CD8-positive, alpha-beta memory T cell (primary cell): ENCODE measurements at places on chromosomes 1 and 21. TPM values are rescaled to one million over a fixed set of nuclear protein-coding genes. Genes with fewer than 3 reads are reported as not detected.

- DNase-seq: no peak
These were observed 25.8 kb upstream of the THEM4 start for GRCh38 chr1:151935154-151935553.

PEX10 gene
- total RNA-seq: 25.6 TPM

DNA sequence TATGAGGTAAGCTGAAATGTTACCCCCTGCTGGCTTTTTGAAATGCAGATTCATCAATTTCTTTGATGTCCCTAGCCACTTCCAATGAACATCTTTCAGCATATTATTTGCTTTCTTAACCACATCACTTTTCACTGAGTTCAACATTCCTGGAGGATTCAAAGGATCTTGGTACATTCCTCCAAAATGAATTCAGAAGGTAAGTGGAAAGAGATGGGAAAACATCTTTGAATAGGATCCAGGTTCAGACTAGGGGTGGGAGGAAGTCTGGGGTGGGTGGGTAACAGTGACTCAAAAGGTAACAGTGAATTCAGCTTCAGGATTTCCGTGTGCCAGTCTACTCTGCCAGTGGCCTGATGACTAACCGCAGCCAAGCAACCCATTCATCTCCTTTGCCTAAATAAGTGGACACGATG is 180.7 kb downstream of the ZC3H11B start:
- DNase-seq: no peak

FAM151A gene
- total RNA-seq: not detected

RNU1-1 gene
- total RNA-seq: 1,300 TPM

GJA8 gene
- not detected for total RNA-seq

DNA sequence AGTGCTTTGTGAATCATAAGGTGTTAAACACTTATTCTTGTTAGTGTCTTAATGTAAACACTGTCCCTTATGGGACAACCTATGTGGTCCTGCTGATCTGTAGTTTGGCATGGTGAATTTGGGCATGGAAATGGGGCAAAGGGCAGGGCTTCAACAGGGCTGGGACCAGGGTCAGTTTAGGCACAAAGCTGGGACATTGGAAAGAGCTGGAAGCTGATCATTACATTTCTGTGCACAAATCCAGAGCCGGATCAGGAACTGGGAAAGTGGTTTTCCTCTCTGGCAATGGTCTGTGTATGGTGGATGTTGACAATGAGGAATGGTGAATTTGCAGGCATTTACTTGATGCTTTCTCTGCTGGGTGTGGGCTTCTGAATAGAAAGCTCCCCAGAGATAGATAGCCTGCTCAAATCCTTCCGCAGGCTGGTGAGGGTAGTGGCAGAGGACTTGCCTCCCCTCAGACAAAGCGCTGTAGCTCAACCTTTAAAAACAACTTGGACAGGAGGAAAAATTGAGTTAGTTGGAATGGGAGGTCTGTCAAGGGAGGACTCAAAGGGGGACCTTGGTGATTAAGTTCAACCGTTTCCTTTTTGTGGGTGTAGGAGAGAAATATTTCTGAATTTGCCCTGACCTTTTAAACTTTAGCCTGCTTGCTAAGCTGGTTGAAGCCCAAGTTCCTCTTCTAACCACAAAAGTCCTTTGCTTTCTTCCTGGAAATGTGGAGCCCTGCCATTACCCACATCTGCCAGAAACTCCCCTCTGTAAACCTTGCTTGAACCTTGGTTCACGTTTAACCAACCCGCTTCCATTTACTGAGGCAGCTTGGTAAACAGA is 35.3 kb downstream of the HLX start:
- DNase-seq: no peak

- DNase-seq: no peak
These were observed 2.9 kb upstream of the ZNF496 start for GRCh38 chr1:247334378-247335133.
